ENCODE measurements at places on chromosomes 7 and 10.

DNA sequence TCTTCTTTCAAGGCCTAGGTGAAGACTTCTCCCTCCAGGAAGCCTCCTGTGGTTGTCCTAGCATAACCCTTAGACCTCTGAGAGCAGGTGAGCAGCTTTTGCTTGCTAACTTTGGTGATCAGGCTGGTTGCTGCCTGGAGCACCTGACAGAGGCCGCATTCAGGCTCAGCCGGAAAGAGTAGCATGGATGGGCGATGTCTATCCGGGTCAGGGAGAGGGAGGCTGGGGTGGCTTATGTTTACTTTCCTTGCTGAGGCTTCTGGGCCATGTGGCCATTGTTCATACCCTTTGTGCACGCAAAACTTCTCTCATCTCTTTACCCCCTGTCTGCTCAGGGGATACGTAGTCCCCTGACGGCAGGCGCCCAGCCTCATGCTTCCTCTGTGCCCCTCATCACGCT, 27.4 kb upstream of the PCBD1 start:
- no peak for DNase-seq

GRCh38 chr7:101595246-101595645, 33.9 kb downstream of the MYL10 start:
- no peak for DNase-seq

DNA sequence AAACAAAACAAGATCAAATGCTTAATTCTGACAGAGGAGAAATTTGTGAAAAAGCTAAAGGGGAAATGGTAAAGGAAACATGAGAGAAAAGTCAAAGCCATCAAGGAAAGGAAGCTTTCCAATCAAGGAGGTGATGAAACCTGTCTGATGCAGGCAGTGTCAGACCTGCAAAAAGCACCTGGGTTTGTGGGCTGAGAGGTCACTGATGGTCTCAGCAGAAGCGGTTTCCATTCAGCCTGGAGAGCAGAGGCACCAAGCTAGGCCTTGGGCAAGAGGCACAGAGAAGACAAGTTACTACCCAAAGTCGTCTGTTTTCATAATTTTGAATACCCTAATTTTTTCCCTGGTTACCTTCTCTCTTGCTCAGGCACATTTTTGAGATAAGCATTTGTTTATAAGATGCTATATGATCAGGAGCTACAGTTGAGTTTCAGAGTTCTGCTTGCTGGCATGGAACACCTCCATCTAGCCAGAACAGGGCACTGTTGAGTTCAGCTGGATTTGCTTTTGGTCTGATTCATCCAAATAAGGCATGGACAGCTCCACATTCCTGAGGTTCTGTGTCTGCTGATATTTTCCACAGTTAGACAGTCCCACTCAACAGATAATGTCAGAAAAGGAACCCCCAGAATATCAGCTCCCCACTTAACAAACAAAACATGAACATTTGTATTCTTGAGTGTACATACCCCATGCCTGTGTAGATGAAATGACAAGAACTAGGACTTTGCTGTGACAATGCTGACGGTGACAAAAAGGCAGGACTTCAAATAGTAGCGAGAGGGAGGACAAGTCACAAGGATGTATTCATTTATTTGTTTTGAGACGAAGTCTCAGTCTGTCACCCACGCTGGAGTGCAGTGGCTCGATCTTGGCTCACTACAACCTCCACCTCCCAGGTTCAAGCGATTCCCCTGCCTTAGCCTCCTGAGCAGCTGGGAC, 4.9 kb upstream of the PPIA start:
- DNase-seq, result no peak

DNA sequence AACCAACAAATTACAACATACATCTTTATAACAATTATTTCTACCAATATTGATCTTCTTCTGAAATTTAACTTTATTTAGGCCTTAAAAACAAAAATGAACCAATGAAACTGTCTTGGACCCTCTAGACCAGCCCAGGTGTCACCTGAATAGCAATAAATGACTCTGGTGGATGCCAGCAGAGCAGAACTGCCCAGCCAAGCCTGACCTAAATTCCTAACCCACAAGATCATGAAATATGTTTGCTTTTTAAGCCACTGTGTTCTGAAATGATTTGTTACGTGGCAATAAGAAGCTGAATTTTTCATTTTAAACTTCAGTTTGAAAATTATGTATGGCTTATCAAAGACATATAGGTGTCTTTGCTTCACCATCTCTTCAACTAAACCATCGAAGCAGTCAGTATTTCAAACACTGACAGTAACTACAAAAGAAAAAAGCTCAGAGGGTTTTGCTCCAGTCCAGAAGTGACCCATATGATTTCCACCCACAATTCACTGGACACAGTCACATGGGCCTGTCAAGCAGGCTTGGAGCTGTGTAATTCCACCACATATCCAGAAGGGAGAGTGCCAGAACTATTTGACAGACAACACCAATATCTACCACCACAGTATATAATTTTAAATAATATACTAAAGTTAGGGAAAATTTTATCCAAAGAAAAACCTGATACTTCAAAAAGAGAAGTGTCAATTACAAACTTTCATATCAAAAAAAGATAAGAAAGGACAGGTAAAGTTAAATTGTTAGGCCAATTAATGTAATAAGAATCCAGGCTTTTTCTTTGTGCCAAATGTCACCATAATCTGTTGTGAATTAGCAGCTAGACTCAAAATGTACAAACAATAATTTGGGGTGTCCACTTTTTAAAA, 94.5 kb downstream of the KMT2C start:
- peak; percentile 27 for DNase-seq

- no peak for DNase-seq
Measured at GRCh38 chr7:107879400-107880035, 11.5 kb upstream of the DLD start.

DNA sequence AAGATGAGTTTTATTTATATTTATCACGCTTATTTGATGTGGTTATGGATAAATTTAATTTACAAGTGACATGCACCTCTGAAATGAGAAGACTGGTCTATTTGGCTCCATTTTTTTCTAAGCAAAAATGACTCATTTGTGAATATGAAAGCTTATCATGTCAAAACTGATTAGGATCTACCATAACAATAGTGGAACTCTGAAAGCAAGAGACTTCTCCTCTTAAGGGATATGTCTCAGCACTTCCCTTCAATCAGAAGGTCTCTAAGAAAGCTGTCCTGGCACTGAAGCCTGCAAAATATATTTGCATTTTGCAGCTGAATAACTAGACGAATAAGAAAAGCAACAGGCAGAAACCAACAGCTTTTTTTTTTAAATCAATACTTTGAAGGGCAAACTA, 12.7 kb downstream of the FAS start:
- no peak for DNase-seq

DNA sequence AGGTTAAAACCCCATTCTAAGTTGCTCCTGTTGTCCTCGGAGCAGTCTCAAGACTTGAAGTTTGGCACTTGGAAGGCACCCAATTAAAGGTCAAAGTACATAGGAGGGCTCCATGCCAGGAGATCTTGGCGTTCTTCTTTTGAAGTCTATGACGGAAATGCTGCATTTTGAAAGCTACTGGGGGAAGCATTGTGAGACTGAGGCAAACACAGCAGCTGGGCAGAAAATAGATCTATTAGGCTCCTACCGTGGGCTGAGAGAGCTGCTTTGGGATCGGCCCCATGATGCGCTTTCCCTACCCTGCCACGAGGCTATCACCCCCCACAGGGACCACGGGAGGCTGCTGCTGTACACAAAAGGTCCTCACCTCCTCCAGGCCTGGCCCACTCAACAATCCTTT, 20.0 kb downstream of the KIAA1549 start:
- no peak for DNase-seq

DNA sequence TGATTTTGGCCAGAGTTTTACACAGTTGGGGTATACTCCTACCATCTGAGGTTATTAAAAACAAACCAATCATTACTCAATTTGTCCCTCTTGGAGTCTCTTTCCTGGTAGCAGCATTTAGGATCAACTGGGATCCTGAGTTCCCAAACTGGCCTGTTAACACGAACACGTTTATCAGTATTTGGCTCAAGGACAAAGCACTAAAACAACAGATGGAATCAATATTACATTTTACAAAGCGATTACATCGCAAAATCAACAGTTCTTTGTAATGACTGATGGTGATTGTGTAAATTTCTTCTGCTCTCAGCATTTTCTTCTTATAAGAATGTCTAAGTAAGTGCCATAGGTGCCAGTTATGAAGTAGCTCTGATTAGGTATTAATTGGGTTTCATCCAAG, 582.9 kb upstream of the ANKRD30A start:
- no peak for DNase-seq

GRCh38 chr10:110274072-110274627, 30.6 kb downstream of the SMNDC1 start:
- DNase-seq, result no peak

DNA sequence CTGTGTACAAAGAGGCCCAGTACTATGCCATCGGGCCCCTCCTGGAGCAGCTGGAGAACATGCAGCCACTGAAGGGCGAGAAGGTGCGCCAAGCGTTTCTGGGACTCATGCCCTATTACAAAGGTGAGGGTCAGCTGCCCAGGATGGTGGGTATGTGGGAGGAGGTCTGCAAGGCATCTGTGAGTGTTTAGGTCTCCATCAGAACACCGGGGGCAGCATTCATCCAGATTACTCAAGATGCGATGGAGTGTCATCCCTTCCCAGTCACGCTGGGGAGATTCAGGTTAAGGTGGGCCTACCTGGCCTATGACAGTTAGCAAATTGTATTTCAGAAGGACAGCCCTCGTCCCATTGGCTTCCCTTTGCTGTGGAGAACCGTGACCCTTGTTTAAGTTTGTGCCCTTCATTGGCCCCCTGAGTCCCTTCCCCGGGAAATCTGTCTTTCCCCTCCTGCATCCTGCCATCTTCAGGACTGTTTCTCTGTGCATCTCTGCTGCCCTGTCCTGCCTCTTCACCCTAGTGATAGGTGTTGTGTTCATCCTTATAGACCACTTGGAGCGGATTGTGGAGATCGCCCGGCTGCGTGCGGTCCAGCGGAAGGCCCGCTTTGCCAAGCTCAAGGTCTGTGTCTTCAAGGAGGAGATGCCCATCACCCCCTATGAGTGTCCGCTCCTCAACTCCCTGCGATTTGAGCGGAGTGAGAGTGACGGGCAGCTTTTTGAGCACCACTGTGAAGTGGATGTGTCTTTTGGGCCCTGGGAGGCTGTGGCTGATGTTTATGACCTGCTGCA, 9.8 kb downstream of the KCTD7 start:
- DNase-seq, result no peak

- no peak for DNase-seq
Measured at GRCh38 chr7:87918740-87919139, 15.3 kb upstream of the ADAM22 start.

DNA sequence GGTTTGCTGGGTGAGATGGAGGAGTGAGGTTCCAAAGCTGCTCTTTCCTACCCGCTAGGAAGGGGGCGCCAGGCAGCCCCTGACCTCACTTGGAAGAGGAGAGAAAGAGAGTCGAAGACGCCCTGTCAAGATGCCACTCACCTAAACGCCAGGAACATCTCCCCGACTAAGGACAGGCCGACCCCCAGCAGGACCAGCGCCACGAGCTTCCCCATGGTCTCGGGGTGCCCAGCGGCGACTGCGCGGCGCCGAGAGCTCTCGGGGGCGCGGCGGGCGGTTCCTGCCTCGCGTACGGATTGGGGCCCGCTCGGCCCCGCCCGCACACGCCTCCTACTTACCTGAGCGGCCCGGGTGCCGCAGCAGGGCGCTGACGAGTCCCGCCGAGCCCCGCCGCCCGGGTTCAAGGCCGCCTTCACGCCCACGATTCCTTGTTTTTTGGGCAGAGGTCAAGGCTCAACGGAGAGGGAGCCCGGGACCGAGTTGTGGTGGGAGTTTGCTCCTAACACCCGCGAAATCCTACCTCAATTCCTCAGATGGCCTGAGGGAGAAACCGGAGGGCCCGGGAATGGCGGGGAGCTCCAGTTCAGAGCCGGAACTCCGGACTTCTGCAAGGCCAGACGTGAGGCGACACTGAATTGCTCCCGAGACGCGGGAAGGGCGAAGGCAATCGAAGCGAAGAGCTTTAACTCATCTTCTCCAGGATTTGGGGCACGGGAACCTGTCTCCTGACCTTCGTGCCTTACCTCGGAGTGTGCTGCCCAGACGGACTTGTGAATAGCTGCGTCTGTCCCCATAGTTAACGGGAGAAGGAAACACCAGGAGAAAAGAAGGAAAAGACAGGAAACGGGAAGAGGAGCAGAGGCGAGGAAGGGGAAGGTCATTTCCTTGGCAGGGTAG, at the start of gene PON3:
Gene PON3 (minus strand): TSS at position 240 of the 897 bp plus-strand sequence. CDS start 25 bp downstream, at position 215.
- DNase-seq, result no peak

- DNase-seq, result no peak
Measured at GRCh38 chr7:96427143-96427542, 105.2 kb upstream of the SLC25A13 start.

DNA sequence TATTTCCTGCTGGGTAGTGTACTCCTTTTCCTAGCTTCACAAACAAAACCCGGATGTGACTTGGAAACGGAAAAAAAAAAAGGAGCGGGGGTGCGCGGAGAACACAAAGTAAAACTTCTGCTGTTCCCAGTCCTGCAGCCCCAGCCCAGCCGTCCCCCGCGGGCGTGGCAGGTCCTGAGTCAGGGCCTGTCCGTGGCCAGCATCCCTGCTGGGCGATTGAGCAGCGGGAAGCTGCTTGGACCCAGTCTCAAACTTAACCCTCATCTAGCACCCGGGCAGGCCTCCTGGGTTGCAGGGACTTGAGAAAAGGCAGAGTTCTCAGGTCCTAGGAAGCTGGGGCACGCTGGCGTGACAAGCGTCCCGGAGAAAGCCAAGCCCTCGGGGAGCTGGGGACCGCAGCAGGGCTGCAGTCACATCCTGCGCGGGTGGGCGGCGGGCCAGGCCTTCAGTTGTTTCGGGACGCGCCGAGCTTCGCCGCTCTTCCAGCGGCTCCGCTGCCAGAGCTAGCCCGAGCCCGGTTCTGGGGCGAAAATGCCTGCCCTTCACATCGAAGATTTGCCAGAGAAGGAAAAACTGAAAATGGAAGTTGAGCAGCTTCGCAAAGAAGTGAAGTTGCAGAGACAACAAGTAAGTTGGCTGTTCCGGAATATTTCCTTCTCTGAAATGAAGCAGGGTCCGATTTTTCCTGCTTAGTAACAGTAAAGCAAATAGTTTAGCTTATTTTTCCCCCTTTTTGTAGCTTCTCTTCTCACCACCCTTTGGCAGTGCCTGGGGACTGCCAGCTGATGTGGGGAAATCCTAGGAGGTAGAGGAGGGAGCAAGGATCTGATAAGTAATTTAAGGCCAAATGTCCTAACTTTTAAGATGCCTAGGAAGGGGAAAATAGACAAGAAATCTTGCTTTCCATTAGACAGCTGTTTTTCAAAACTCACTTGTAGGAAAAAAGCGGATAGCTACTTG, at the start of gene GNG11:
Gene GNG11 (plus strand): TSS at position 129 of the 960 bp plus-strand sequence. CDS start 403 bp downstream, at position 532.
- DNase-seq, result peak; percentile 80

GRCh38 chr7:74044366-74045350, 16.7 kb downstream of the ELN start:
- DNase-seq, result no peak

DNA sequence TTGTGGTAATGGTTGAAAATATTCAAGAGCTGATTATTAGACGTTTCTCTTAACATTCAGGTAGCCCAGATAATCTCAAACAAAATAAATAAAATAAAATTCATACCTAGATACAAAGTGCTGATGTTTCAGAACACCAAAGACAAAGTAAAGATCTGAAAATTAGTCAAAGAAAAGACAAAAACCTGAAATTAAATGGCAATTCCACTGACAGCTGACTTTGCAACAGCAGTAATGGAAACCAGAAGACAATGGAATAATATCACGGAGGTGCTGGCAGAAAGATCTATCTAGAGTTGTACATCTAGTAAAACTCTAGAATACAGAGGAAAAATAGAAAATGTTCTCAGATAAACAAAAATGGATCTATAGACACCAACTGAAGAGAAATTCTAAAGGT, 58.0 kb upstream of the IKZF1 start:
- DNase-seq, result no peak

All from hematopoietic multipotent progenitor cell (in vitro differentiated cells).